ENCODE measurements at places on chromosomes 5 and 9.
A peak's percentile ranks its signal among the peaks of the same experiment; 100 is the strongest.

DNA sequence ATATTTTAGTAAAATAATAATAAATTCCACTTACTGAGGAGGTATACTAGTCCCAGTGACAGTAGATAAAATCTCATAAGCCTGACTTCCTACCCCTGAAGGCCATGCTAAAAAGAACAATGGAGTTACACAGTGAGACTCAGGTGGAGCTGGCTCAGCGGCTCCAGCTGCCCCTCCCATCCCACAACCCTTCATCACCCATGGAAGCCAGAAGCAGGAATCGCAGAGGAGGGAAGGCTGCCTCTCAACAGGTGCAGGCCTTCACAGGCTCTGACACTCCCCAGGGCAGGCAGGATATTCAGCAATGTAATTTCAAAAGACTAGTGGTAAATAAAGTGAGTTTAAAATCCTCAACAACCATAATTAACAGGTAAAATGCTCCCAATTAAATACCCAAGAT lies 67.5 kb downstream of the FANCC start:
- no peak for DNase-seq

- DNase-seq = no peak
Observed at GRCh38 chr5:14859980-14860379, 11.6 kb downstream of the ANKH start.

DNA sequence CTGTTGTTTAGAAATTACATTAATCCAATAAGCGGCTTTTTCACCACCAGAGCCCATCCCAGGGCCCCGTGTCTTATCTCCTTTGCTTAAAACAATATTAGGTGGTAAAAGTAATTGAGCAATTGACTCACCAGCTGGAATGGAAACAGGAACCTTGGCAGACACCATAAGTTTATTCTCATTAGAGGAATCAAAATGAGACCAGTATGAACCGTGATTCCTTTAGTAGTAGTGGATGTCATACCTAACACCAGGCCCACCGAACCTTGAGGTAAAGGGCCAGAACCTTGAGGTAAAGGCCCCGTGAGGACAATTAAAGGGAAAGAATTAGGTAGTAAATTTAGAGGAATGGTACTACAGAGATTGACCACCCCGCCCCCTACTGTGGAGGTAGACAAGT lies 16.5 kb downstream of the HSDL2 start:
- DNase-seq = no peak

- no peak for DNase-seq
Observed at GRCh38 chr5:159601216-159601615, 270.9 kb upstream of the IL12B start.

DNA sequence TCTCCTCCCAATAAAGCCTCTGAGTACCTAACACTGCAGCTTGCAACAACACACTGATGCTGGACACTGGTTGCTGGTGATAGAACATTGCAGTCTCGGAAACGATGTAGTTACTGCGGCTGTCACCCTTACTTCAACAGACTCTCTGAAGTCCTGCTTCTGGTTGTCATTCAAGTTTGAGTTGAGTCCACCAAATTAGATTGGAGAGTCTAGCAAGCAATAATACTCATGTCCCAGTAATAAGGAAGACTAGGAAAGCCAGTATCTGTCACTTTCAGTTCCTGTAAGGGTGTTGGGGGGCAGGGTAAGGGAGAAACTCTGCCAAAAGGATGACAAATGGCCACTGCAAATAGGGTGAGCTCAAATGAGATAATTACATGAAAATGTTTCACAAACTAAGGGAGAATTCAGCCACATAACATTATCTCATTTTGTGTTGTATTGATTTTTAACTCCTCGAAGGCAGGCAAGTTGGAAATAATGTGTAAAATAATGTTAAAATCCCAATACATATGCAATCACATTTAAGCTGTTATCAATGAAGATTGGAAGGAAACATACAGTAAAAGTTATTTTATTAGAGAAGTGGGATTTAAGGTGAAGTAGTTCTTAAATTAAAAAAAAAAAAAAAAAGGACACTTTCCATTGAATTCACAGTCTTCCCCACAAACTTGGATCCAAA lies 849 bp upstream of the IFT74 start:
- DNase-seq = no peak

DNA sequence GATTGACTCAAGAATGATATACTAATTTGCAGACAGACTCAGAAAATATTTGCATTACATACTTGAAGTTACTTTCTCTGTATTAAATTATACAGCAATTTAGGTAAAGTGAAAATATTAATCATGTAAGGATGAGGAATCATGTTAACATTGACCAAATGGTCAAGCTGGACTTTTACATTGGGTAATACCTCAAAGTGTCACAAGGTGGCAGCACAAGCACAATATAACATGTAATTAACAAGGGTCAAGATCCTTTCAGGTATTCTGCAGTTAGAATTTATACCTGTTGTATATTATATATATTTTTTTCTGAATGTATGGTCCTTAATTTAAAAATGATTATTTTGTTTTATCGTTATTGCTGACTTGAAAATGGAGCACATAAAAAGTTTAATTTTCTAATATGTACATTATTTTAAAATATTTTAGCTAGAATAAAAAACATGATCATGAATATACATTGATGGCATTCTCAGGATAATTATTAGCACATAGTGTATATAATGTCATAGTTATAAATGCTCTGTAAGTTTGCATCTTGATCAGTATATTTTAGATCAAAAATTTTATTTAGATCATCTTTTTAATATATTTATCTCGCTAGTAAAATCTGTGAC lies 8.6 kb downstream of the HAPLN1 start:
- peak; percentile 29 for DNase-seq

- no peak for DNase-seq
Observed at GRCh38 chr5:158398360-158399201, 539.6 kb upstream of the CLINT1 start.

DNA sequence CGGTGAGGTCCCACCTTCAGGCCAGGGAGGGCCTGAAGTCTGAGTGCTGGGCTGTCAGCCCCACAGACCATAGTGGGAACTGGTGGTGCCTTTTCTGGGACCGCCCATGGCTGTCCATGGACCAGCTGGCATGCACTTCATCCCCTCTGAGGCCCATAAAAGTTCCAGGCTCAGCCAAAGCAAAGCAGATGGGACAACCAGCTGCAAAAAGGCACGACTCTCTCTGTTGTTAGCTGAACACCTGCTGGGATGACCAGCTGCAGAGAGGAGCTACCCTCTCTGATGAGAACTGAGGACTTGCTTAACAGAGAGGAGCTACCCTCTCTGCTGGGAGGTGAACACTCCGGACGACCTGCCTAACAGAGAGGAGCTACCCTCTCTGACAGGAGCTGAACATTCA lies 844.3 kb upstream of the DMAC1 start:
- DNase-seq = no peak

DNA sequence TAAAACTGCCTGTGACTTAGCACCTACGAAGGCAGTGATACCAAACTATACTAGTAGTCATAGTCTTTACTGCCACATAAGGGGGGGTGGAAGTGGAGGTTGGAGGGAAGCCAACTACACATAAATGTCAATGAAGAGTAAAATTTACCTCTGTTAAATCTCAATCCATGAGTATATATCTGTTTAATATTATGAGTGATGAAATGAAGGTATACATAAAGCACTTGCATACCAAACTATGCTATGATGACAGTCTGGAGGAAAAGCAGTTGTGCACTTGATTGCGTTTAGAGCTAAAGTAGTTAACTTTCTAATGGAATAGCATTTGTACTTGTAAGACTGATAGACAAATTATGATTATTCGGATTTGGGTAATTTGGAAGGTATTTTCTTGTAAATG lies 129.2 kb upstream of the POU5F2 start:
- DNase-seq = no peak

- DNase-seq = no peak
Observed at GRCh38 chr5:16524286-16524685, 58.7 kb upstream of the ZNF622 start.

- DNase-seq = peak; percentile 84
Observed at GRCh38 chr5:72224946-72225463, 95.0 kb downstream of the MRPS27 start.

DNA sequence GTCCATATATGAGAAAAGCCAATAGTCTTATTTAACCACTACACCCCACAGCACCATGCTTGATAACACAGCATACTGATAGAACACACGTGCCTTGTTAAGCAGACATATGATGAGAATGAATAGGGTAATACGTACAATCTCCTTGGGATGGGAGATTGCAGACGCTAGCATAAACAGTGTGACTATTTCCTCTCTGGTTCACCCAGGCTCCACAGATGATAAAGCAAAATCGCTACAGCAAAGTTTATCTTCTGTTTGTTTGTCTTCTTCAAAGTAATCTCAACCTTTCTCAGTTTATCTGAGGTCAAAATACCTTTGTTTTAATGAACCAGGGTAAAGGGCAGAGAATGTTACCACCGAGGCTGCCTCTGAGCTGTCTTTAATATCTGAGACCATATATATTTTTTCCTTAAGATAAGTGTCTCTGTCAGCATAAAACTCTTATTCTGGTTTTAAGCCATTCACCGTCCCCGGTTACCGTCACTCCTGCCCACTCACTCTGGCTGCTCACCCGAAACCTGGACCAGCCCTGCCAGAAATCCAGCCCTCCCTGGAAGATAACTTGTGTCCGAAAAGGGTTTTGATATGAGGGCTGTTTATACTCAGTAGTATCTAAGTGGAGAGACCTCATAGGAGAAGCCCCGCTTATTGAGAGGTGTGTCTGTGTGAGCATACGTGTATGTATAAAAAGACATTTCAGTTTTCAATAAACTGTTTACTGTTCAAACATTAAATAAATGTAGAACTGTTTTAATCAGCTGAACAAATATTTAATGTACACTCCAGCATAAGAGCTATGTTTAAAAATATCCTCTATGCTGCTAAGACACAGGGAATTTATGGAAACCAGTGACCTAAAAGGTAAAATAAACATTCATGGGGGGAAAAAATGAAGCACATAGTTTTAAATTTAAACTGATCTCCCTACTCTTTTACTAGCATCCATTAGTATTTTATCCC lies 465.4 kb downstream of the RASEF start:
- DNase-seq = no peak

GRCh38 chr9:122389799-122390481 lies 19.1 kb downstream of the PTGS1 start:
- no peak for DNase-seq

GRCh38 chr9:86563350-86563749 lies 209.1 kb upstream of the TUT7 start:
- DNase-seq = peak; percentile 82

DNA sequence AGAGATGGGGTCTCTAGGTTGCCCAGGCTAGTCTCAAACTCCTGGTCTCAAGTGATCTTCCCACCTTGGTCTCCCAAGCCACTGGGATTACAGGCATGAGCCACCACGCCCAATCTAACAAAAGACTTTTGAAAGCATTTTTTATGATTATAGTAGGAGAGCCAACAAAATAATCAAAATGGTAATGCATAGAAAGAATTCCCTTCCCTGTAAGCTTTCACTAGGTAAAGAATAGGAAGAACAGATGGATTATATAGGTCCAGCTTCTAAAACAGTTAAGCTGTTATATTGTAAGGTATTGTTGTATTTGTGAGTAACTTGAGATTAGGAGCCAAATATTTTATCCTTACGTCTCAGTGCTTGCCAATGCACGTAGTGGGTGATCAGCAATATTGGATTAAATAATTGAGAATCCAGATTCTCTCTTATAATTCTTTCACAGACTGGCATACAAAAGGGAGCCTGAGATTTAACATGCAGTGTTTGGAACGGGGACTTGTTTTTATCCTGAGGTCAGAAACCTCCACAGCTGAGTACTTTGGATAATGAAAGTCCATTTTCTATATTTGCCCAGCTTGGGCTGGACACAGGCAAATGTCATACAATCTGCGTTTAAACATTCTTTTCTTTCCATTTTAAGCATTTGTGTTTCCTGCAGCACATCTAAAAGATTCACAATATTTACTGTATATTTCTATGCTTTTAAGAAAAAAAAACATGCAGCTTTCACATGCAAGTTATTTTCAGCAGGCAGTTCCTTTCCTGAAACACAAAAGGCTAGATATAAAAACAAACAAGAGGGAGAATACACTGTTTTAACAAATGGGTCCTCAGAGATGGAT lies 238.4 kb downstream of the ARRDC3 start:
- DNase-seq = no peak

- DNase-seq = peak; percentile 13
Observed at GRCh38 chr5:154472871-154473580, 5.0 kb downstream of the HAND1 start.

GRCh38 chr9:8456344-8456743 lies 656.8 kb upstream of the DMAC1 start:
- peak; percentile 9 for DNase-seq
